Neural cell (in vitro differentiated cells): ENCODE measurements at places on chromosomes 5 and 9. TPM values are rescaled to one million over a fixed set of nuclear protein-coding genes. Genes with fewer than 3 reads are reported as not detected.

Gene FBXL7
- 0.06 and 0.24 TPM in 2 replicates for polyA plus RNA-seq

Gene ELOVL7
- 2.7 and 3.9 TPM in 2 replicates for polyA plus RNA-seq

Gene EIF4EBP3
- 1.0 TPM in 1 of 2 replicates, not detected in the other for polyA plus RNA-seq

Gene AQP3
- polyA plus RNA-seq: 0.76 TPM in 1 of 2 replicates, not detected in the other

Gene CEL
- 0.95 and 2.7 TPM in 2 replicates for polyA plus RNA-seq

Gene HMGXB3
- 66.6 and 68.4 TPM in 2 replicates for polyA plus RNA-seq

Gene MYOT
- polyA plus RNA-seq: not detected in 2 replicates

Gene SLC27A4
- polyA plus RNA-seq: 31.6 and 34.2 TPM in 2 replicates

Gene PRDM12
- 0.17 TPM in 1 of 2 replicates, not detected in the other for polyA plus RNA-seq

Gene DPP7
- polyA plus RNA-seq: 23.3 and 43.3 TPM in 2 replicates

Gene TAS2R1
- polyA plus RNA-seq: 0.41 TPM in 1 of 2 replicates, not detected in the other
